ENCODE measurements at places on chromosomes 6 and 20.

GRCh38 chr6:112752791-112753190 lies 405.7 kb downstream of the RFPL4B start:
- no peak for DNase-seq

GRCh38 chr6:135087403-135087802 lies 32.8 kb upstream of the HBS1L start:
- DNase-seq, result no peak

DNA sequence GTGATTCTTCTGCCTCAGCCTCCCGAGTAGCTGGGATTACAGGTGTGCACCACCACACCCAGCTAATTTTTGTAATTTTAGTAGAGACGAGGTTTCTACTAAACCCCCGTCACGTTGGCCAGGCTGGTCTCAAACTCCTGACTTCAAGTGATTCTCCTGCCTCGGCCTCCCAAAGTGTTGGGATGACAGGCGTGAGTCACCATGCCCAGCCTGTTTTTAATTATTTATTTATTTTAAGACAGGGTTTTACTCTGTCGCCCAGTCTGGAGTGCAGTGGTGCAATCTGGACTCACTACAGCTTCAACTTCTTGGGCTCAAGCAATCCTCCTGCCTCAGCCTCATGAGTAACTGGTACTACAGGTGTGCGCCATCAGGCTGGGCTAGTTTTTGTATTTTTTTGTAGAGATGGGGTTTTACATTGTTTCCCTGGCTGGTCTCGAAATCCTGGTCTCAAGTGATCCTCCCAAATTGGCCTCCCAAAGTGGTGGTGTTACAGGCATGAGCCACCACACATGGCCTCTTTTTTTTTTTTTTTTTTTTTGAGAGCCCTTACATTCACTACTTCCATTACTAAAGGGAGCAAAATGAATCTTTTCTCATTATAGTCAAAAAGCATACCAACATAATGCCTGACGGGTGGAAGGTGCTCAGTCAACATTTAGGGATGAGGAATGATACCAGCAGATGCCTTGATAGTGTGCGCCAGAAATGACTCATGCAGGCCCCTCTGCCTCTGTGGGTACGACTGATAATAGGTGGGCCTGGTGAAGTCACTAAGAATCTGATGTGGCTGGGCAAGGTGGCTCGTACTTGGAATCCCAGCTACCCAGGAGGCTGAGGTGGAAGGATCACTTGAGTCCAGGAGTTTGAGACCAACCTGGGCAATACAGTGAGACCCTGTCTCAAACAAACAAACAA lies 17.8 kb upstream of the RALGAPB start:
- DNase-seq, result no peak

DNA sequence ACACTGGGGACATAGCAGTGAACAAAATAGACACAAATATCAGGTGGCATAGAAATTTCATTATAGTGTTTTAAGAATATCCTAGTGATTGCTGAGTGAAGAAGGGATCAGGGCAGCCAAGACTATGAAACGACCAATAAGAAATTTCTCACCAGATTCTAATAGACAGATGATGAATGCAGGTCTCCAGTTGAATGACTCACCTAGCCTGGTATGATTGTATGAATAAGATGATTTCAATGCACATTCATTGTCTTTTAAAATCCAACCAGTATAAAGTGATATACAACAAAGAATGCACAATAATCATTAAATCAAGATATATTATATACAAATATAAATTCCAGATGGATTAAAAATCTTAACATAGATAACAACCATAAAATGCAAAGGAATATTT lies 124.5 kb upstream of the TENT5A start:
- no peak for DNase-seq
